Erythroblast (primary cell): ENCODE measurements at places on chromosomes 7 and 10.

GRCh38 chr7:25638590-25639244, 410.4 kb upstream of the NPVF start:
- no peak for DNase-seq

DNA sequence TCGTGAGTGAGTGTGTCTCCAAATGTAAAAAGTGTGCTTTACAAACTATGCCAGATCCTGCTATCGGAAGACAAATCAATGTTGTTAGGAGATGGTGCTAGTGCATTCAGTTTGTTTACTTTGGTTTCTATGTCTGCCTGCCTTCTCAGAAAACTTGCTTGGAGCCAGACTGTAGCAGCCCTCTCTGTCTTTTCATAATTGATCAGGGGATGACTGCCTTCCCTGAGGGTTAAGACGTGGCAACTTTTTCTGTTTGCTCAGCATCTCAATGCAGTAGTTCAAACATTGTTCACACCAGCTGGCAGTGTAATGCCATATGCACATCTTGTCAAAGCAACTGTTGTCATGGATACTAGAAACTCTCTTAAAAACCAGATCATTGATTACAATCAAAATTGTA, 118.5 kb downstream of the FOXP2 start:
- DNase-seq, result no peak

GRCh38 chr10:81920213-81920829, 45.3 kb downstream of the NRG3 start:
- peak; percentile 2 for DNase-seq

- DNase-seq, result no peak
These were observed 45.3 kb downstream of the COL17A1 start for GRCh38 chr10:104040382-104040781.

GRCh38 chr7:131057794-131058070, 269.9 kb upstream of the MKLN1 start:
- DNase-seq, result no peak

- DNase-seq, result no peak
These were observed 496.4 kb downstream of the KIF20B start for GRCh38 chr10:90197766-90198165.

- no peak for DNase-seq
These were observed 69.1 kb downstream of the MBL2 start for GRCh38 chr10:52703451-52703850.

GRCh38 chr7:1053002-1053411, 8.7 kb downstream of the GPR146 start:
- no peak for DNase-seq
